ENCODE measurements at places on chromosomes 1 and 21. TPM values are rescaled to one million over a fixed set of nuclear protein-coding genes. Genes with fewer than 3 reads are reported as not detected.
A peak's percentile ranks its signal among the peaks of the same experiment; 100 is the strongest.

The LENEP gene
- 2.8 TPM for total RNA-seq

The TBX19 gene
- total RNA-seq, result 0.48 TPM

The FCRLB gene
- not detected for total RNA-seq

The CADM3 gene
- total RNA-seq, result 5.6 TPM

The NUF2 gene
- 25.2 TPM for total RNA-seq

The SOAT1 gene
- 7.5 TPM for total RNA-seq

The OR1C1 gene
- not detected for total RNA-seq

The NVL gene
- 64.0 TPM for total RNA-seq

The SLC25A34 gene
- 1.5 TPM for total RNA-seq

GRCh38 chr1:160834945-160835565, 27.6 kb downstream of the CD244 start:
- DNase-seq, result no peak

GRCh38 chr1:162232034-162232711, 144.5 kb downstream of the SPATA46 start:
- DNase-seq, result no peak

GRCh38 chr1:183694066-183694465, 41.0 kb upstream of the APOBEC4 start:
- no peak for DNase-seq

DNA sequence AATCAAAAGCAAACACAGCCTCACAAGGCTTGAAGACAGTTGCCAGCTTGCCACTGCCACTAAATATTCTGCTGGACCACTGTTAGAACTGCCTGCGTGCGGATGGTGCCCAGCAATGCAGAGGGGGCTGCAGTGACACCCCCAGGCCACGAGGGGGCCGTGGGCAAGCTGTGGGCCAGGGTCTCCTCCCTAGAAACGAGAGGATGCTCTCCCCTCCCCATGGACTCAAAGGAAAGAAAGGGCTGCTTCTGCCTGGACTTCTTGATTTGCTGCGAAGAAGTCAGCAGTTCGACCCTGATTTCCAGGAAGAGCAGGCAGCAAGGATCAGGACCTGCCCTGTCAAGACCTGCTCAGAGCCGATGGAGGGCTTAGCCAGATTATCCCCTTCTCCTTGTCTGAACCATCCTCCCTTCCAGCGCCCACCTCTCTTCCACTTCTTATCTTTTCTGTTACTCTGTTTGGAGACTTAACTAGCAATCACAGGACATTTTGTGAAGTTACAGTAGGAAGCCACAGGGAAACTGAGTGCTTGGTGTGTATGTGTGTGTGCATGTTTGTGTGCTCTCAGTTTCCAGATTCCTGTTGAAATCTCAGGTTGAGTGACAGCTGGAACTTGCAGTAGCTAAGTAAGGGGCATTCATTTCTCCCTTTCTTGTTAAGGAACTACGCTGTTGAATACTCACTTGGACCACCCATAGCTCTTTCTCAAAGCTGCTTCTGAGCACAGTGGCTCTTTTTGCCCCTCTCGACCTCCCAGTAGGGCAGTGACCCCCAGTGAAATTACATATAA, 2.7 kb downstream of the MAN1C1 start:
- peak; percentile 84 for DNase-seq

GRCh38 chr1:166379447-166379846, 212.6 kb upstream of the FAM78B start:
- no peak for DNase-seq

GRCh38 chr1:172429331-172430127, 9.0 kb downstream of the C1orf105 start:
- no peak for DNase-seq

GRCh38 chr1:17488995-17489767, 49.7 kb upstream of the RCC2 start:
- no peak for DNase-seq

GRCh38 chr1:243708210-243708609, 141.8 kb downstream of the AKT3 start:
- no peak for DNase-seq

DNA sequence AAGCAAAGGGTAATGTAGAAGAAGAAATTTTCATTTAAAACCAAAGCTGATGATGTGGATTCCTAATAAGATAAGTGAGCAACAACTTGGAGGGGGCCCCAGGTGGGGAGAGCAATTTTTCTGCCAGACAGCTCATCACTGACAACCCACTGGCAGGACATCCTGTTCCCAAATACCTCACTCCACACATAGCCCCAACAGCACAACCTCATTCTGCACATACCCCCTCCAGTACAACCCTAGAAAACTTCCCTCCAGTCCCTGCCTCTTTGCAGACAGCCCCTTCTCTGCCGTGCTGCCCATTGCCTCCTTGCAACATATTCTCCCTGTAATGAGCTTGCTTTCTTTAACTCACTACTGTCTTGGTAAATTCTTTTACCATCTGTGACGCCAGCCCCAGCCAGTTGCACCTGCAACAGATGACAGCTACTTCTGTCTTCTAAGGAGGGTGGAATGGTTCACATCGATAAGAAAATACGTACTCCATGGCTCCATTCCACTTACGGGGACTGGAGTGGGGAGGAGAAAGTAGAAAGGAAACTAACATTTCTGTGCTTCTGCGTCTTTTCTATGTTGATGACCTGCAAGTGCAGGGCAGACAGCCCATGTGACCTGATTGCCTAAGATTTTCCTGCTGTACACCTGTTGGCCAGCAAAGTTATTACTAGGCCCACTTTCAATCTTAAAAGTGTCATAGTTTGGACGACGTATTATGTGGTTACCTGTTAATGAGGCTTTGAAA, 14.7 kb downstream of the RHEX start:
- no peak for DNase-seq

DNA sequence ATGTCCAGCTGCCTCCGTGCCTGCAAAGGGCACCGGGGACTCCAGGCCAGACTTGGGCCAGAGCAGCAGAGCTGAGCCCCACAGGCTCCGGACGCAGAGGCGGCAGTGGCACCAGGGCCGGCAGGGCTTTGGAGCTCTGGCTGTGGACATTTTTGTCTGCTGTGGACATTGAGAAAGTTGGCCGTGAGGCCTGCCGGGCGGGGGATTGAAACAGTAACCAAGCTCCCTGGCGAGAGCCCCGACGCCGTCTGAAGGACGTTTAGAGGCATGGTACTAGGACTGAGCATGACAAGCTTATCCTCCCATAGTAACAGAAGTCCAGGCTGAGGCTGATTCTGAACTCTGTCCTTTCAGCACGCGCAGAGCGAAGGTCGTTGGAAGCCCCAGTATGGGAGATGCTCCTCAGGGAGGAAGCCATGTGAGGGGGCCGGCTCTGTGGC, 323.8 kb downstream of the AMY1C start:
- DNase-seq, result peak; percentile 24

DNA sequence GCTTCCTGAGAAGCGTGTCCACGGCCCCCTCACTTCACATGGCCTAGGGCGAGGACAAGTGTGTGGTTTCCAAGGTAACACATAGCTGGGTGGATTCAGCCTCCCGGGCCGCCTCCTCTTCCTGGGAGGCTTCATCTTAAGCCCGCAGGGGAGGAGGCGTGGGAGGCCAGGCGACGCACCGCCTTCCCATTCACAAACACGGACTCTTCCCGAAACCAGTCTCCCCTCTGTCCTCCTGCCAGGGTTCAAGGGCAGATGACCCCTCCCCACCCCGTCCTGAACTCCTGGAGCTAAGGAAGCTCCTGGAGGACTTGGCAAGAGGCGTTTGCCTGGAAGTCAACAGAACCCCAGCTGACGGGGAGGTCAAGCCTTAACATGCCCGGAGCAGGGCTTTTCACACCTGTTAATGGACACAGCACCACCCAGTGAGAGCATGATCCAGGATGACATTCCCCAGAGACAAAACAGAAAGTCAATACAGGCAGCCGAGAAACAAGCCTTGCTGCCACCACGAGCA, 56.7 kb downstream of the KCNN3 start:
- peak; percentile 66 for DNase-seq

DNA sequence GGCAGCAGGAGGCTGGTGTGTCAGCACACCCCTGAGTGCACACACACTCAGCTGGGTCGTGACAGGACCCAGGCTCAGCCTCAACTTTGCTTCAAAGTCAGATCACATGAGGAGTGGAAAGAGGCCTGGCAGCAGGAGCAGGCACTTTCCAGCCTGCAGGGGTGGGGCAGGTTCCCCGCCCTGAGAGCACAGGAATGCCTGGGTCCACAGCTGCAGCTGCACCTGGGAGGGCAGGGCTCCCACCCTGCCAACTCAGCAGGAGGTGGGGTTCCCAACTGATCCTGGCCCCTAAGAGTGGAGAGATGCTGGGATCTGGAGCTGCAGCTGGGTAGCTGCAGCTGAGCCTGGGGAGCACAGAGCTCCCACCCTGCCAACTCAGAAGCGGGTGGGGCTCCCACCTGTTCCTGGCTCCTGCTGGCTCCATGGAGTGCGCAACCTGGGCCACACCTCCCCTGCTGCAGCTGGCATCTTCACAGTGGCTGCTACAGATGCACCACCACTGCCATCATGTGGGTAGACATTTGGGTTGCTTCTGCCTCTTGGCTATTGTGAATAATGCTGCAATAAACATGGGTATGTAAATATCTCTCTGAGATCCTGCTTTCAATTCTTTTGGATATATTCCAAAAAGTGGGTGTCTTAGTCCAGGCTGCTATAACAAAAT, 415.4 kb downstream of the TTLL7 start:
- peak; percentile 47 for DNase-seq

DNA sequence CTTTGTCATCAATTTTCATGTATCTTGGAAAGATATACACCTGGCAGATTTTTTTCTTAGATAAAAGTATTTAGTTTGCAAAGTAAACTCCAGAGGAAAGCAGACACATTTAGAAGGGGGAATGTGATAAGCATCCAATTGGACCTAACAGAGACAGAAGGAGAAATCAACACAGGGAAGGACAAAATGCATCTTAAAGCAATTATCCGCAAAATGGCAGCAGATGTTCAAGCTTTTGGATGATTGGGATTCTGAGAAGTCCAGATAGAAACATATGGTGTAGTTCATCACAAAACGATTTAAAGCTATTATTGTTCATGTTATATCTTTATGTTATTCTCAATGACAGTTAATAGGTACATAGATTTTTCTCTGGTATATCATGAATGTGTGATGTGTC, 1153.1 kb upstream of the B3GALT2 start:
- DNase-seq, result no peak

GRCh38 chr1:107196973-107197562, 56.2 kb downstream of the NTNG1 start:
- DNase-seq, result peak; percentile 74

DNA sequence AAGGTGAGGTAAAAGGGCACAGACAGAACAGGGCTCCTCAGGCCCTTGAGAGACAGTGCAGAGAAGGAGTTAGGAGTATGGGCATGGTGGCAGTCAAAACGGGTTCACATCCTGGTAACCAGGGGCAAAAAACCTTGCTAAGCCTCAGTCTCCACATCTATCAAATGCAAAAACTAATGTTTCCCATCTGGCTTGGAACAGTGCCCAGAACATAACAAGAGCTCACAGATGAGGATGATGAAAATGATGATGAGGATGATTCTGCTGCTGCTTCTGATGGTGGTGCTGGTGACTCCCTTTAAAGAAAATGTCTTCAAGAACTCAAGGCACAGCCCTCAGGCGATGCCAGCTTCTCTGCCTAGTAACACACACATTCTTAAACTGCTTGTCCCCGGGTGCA, 24.1 kb downstream of the HHIPL2 start:
- DNase-seq, result no peak

GRCh38 chr1:31583995-31584868, 7.9 kb downstream of the TINAGL1 start:
- DNase-seq, result no peak

DNA sequence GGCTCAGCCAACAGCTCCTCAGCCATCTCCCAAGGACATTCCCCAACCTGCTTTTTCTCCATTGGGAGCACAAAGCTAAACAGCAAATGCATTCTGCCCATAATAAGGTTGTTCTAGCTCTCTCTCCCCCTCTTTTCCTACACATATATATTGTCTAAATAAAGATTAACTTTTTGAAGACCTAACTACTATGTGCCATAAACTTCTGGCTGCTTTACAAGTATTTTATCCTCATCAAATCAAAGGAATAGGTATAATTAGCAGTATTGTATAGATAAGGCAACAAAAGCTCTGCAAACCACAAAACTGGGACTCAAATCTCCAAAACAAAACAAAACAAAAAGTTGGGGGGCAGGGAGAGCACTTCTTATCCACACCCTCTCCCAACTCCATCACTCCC, 43.4 kb downstream of the TGFBR3 start:
- DNase-seq, result no peak

- DNase-seq, result no peak
Measured at GRCh38 chr1:151918819-151919610, 9.7 kb upstream of the THEM4 start.

- no peak for DNase-seq
Measured at GRCh38 chr1:160503087-160503486, 20.0 kb downstream of the SLAMF6 start.

DNA sequence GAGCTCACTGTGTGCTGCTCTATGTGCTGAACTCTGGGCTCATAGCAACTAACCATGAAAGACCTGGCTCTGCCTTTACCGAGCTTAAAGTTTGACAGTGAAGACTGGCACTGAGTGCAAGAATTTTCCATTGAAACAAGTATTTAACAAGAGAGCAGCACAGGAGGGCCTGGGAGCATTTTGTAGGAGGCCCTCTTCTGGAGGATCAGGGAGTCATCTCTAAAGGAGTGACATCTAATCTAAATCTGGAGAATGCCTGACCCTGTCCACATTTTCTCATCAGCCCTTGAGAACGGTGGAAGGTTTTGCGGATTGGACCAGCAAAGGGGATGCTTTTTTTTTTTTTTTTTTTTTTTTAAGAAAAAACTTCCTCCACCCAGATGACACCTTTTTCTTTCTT, 150.8 kb downstream of the ROR1 start:
- no peak for DNase-seq

GRCh38 chr1:160795951-160796383, at the start of gene LY9:
Gene LY9, plus strand, starts transcription at chr1:160796174. Its CDS starts 14 bp downstream, at chr1:160796188.
- DNase-seq, result no peak

DNA sequence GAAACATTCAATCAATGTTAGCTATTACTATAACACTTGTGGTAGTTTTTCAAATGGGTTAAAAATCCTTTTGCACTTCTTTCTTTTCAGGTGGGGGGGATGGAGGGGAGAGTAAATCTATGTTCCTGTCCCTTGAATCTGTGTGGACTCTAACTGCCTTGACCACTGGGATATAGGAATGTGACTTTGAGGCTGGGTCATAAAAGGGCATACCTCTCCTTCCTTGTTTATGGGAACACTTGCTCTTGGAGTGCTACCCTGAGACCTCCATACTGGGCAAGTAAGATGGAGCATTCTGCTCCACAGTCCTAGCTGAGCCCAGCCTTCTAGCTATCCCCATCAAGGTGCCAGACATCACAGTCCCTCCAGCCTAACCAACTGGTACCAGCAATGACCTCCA, 89.3 kb upstream of the SIM2 start:
- DNase-seq, result no peak

DNA sequence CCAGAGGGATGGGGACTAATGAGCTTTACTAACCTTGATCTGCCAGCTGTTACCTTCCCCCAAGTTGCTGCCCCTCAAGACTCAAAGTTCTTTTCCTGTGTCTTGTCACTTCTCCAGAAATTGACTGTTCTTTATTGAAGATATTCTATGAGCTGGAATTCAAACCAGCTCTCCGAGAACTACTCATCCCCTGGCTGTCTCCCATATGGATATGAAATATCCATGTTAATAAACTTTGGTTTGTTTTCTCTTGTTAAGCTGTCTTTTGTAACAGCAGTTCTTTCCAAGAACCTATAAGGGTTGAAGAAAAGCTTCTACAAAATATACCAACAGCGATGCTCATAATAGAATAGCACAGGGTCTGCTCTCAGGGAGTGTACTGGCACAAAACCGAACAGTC, 77.0 kb downstream of the CAMK2N1 start:
- no peak for DNase-seq

GRCh38 chr1:57788313-57788712, 364.5 kb upstream of the DAB1 start:
- no peak for DNase-seq

Measured in H9 (cell line).